ENCODE measurements at places on chromosomes 7 and 10. TPM values are rescaled to one million over a fixed set of nuclear protein-coding genes. Genes with fewer than 3 reads are reported as not detected.

Gene SH2D4B
- total RNA-seq: 0.06 TPM

Gene CELF2
- total RNA-seq: 0.24 TPM

Gene FGFR2
- 1.9 TPM for total RNA-seq

Gene PON1
- not detected for total RNA-seq

Gene PSMC2
- 992 TPM for total RNA-seq

Gene CNPY1
- 1.7 TPM for total RNA-seq

Gene KDM7A
- total RNA-seq: 2.2 TPM

Gene LIPM
- total RNA-seq: not detected

Gene ANKRD22
- not detected for total RNA-seq

Gene AGAP9
- total RNA-seq: 2.6 TPM

Gene SFRP4
- 0.77 TPM for total RNA-seq

Gene MUC12
- 8.7 TPM for total RNA-seq

Gene UFSP1
- total RNA-seq: 6.1 TPM

Gene ST7
- total RNA-seq: 18.6 TPM
